Fibroblast of skin of left quadriceps (primary cell): ENCODE measurements at places on chromosomes 3 and 15.
A peak's percentile ranks its signal among the peaks of the same experiment; 100 is the strongest.

DNA sequence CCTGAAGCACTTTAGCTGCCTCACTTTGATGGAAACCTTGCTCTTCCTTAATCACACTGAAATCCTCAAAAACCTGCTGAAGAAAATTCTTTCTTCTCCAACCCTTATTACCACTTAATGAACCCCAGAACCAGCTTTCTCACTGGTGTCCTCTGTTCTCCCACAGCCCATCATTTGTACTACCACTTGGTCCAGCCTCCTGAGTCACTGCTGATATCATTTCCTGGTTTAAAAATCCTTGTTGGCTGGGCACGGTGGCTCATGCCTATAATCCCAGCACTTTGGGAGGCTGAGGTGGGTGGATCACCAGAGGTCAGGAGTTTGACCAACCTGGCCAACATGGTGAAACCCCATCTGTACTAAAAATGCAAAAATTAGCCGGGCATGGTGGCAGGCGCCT, 418.6 kb upstream of the KCNMB2 start:
- no peak for DNase-seq

DNA sequence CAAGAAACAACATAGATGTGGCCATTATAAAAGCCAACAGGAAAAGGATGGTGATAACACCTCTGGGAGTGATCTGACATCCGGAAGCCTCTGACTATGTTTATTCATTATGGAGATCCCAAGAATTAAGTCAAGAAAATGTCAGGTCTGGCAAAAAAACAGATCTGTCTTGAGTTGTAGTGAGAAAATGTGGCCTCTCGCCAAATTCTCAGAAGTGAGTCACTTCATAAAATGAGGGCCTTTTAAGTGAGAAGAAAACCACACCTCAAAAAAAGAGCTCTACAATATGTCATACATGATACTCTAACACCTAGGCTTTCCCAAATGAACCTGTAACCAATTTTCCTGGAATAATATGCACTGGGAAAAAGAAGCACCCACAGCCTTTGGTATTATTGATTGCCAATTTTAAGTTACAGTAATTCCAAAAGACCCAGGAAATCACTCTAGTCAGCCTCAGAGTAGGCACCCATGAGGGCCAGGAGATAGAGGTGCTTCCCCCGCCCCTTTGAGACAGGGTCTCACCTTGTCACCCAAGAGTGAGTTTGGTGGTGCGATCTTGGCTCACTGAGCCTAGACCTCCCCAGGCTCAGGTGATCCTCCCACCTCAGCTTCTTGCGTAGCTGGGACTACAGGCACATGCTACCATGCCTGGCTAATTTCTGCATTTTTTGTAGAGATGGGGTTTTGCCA, 38.0 kb downstream of the CCR3 start:
- DNase-seq = no peak

GRCh38 chr3:71057526-71057894, 526.0 kb downstream of the FOXP1 start:
- DNase-seq = no peak

DNA sequence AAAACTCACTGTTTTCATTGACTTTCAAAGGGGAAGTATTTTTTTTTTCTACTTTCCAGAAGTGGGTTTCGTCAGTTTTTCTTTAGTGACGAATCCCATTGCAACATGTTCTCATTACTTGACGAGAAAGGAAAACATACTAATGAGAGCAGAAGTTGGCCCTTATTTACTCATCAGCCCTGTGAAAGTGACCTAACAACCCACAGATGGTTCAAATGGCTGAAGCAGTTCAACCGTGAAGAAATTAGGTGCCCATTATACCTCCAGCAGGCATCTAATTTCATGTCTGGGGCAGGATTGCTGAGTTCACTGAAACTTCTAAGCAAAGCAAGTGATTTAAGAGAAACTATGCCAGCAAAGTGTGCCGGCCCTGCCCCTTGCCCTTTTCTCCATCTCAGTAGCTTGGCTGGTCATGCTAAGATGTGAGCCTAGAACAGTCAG, 9.0 kb downstream of the AQP9 start:
- no peak for DNase-seq

GRCh38 chr15:58357529-58358476, 74.0 kb upstream of the LIPC start:
- no peak for DNase-seq

- DNase-seq = no peak
Measured at GRCh38 chr3:126372413-126373145, 15.4 kb upstream of the KLF15 start.

DNA sequence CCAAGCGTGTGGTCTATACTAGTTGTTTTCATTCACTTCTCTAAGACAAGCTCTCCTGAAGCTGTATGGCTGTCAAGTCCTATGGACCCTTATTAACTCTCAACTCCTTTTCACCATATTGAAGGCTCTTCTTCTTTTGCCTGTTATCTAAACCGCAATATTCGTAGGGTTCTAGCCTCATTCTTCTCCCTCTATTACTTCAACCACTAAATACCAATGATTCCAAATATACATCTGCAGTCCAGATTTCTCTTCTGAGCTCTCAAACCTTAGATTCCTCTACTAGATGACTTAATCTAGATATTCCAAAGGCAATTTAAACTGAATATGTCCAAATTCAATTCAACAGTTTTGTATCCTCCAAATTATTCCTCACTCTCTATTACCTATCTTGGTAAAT, 24.6 kb downstream of the AQR start:
- peak; percentile 65 for DNase-seq

DNA sequence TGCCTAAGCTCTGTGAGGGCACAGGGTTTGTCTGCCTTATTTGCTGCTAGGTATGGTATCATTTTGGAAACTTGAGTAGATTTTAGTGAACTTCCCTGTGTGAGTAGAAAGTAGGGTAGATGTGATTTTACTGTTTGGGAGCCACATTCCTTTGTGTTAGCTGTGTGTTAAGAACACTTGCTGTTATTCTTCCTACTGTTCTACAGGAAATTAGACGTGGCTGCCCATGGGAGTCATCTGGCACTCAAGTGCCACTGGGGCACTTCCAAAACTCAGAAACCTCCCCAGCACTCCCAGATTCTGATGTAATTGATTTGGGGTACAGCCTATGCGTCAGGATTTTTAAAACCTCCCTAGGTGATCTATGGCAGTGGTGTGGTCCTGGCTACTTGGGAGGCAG, 369.9 kb upstream of the C2CD4B start:
- no peak for DNase-seq

GRCh38 chr3:71050538-71051258, 532.8 kb downstream of the FOXP1 start:
- DNase-seq = peak; percentile 90

- DNase-seq = no peak
Measured at GRCh38 chr3:188687389-188687788, 484.4 kb upstream of the TPRG1 start.

GRCh38 chr15:37446921-37447320, 346.6 kb upstream of the MEIS2 start:
- peak; percentile 12 for DNase-seq

- DNase-seq = peak; percentile 32
Measured at GRCh38 chr3:149224736-149225594, 3.3 kb upstream of the CP start.

DNA sequence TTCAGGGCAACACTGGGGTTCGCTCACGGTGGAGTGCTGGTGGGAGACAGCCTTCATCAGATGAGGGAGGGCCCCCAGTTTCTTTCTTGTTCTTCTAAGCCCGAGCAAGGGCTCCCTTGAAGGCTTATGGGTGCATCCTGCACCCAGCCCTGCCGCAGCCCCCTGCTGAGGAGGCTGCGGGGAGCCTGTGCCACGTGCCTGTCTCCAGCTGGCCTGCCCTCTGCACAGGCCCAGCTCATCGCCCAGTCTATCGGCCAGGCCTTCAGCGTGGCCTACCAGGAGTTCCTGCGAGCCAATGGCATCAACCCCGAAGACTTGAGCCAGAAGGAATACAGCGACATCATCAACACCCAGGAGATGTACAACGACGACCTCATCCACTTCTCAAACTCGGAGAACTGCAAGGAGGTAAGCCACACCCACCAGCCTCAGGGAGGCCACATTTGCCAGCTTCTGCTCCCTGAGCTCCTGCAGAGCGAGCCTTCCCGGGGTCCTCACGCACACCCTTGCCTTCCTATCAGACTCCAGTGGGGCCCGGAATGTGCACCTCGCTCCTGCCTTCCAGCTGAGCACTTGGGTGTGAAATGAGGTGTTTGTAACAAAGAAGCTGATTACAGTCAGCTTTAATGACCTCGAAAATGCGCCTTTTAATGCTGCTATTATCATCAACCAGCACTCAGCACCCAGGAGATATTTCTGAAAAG, 164.3 kb downstream of the NSMCE3 start:
- no peak for DNase-seq

DNA sequence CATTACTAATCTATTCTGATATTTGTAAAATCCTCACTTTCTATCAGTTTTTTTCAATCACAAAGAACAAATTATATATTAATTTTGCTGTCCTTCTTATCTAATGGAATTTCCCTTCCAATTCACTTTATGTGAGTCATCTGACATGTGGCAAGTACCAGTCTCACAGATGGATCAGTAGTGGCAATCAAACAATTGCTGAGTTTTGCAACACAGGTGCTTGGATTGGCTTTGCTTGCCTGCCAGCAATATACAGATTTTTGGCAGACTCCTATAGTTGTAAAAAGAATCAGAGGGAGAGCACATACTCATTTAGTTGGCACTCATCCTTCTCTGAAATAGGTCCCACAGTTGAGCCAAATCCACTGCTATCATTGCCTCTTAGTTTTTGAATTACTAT, 83.7 kb downstream of the BCHE start:
- no peak for DNase-seq

- DNase-seq = peak; percentile 37
Measured at GRCh38 chr3:132804498-132804897, 82.3 kb upstream of the NPHP3 start.

- peak; percentile 38 for DNase-seq
Measured at GRCh38 chr3:37703626-37704025, 158.1 kb upstream of the CTDSPL start.

DNA sequence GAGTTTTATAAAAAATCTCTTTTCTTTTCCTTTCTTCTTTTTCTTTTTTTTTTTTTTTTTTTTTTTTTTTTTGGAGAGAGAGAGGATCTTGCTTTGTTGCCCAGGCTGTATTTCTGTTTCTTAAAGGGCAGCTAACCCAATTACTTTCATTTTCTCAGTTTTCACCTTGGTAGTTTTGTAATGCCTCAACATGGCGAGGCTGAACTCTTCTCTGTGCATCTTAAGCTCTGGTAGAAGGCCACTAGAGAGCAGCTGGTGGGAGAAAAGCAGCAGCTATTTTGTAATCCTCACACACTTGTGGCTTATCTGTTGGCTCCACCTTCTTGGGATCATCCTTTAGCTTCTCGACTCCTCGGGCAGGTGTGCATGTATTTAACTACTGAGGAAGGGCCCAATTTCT, 152.2 kb upstream of the MEIS2 start:
- no peak for DNase-seq

DNA sequence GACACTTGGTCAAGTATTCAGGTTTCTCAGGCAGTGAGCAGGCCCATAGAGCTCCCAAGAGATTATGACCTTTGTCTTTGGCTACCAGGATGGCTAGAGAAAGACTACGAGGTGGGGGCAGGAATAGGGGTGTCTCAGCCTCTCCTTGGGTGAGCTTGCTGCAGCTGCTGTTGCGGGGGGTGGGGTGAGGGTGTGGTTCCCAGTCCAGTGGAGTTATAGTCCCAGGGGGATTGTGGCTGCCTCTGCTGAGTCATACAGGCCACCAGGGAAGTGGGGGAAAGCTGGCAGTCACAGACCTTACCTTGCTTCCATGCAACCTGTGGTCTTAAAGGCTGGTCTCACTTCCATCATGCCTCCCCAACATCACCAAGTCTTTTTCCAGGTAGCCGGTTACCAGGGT, 31.7 kb downstream of the ATP2C1 start:
- no peak for DNase-seq

GRCh38 chr3:133448478-133449122, 48.7 kb downstream of the BFSP2 start:
- DNase-seq = no peak

- DNase-seq = no peak
Measured at GRCh38 chr3:188529228-188529627, 375.3 kb downstream of the LPP start.

GRCh38 chr3:149368201-149368673, 9.2 kb downstream of the TM4SF1 start:
- DNase-seq = no peak

DNA sequence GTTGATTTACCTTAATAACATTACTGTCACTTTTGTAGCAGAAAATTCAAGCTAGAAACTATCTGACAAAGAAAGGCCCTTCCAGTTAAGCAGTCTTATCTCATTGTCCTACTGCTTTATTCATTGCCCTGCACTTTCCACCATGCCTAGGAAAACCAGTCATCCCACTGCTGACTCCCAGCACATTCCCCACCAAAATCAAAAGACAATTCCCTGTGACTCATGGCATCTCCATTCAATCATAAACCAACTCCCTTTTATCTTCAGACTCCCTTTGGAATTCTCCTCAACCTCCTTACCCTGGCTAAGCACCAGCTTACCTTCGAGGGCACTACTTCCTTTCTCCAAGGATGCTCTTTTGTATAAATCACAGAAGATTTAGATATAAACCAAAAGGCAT, 184.3 kb downstream of the PLCH1 start:
- DNase-seq = no peak

- DNase-seq = no peak
Measured at GRCh38 chr3:45131201-45131600, 15.0 kb downstream of the CDCP1 start.
